RWPE2 (cell line): ENCODE measurements at places on chromosomes 1 and 21.
A peak's percentile ranks its signal among the peaks of the same experiment; 100 is the strongest.

DNA sequence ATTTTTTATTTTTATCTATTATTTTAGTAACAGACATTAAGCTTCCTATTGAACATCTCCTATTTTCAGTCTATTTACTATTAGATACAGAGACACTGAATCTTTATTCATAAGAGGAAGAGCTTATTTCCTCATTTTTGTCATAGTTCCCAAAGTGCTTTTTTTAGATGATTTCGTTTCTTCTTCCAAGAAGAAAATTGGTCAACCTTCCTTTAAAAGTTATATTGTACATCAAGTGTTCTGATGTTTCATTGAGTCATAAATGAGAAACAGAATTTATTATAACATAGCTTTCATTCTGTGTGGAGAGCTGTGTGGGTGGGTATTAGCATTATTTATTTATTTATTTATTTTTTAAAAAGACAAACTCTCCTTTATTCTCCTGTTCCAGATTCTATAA is 50.6 kb upstream of the BACH1 start:
- no peak for DNase-seq

DNA sequence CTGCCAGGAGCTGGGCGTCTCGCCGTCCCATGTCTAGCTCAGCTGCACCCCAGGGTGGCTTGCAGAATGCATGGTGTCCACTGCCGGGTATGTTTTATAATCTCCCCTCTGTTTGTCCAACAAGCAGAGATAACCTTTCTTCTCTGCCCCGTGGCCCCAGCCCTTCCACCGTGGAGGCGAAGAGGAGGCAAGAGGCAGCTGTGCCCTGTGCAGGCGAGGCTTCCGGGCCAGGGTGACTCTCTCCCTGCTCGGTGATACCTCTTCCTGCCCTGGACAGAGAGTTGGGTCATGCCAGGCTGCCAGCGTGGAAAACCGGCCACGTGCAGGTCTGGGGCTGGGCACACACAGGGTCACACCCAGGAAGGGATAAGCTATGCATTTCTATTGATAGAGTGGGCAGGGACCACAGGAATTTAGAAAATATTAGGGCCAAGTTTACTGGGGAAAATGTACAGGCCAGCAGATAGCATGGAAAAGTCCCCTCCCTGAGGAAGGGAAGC is at the start of gene TFF2:
TFF2 (minus strand) TSS at position 68 of the 500 bp plus-strand sequence; CDS start at position 31, 37 bp downstream.
- DNase-seq, result no peak

DNA sequence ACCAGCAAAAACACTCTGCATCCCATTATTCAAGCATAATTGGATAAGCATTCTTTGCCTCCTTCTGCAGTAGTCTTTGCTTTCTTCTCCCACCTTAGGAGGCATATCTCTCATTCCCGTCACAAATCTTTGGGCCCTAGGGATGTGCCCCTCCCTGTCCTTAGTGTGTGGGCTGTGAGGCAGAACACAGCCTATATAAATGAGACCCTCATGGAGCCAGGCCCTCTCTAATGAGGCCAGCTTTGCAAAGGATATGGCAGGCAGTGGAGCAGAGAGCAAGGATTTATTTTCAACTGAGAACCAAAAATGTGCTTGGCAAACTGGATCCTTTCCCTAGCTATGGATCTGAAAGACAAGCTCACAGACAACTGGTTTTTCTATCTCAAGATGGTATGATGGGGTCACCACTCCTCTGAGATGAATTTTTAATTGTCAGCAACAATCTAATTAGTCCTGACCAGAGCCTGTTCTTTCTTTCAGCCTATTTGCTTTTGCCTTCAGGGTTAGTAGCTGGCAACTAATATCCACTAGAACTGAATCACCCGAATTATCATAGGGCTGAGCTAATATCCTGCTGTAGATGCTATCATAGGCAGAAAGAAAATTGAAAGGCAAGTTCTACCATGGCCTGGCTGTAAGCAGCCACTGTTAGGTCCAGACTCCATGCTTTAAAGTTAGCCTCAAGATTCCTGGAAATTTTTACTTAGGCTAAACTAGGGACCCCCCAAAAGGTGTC is 134.2 kb downstream of the SYT2 start:
- DNase-seq, result no peak

DNA sequence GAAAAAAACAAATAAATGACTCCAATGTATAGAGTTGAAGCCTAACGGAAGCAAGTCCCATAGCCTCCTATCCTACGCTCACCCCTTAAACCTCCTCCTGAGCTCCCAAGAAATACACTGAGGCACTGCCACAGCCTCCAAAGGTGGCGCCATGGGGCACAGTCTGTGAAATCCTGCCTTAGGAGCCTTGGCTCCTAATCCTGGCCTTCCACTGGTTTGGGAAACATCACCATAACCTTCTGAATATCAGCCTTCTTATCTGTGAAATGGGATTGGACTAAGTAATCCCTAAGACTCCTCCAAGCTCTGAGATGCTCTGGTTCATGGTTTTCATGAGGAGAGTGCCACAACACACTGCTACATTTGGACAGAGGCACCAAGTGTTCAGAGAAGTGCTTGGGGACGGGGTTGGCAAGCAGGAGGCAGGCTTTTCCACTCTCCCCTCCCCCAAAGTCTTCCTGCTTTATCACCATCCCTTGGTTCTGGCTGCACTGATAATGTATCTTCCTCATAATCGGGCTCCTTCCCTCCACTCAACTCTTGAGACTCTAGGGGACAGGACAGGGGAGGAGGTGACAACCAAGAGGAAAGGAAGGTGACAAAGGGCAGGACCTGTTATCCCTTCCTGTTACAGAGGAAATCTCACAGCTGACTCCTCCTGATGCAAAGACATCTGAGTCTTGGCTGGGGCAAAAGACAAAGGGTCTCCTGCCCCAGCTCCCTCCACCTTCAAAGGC is 2.7 kb downstream of the SLAMF7 start:
- no peak for DNase-seq

GRCh38 chr21:31616216-31616615 is 43.3 kb upstream of the SOD1 start:
- DNase-seq, result no peak

DNA sequence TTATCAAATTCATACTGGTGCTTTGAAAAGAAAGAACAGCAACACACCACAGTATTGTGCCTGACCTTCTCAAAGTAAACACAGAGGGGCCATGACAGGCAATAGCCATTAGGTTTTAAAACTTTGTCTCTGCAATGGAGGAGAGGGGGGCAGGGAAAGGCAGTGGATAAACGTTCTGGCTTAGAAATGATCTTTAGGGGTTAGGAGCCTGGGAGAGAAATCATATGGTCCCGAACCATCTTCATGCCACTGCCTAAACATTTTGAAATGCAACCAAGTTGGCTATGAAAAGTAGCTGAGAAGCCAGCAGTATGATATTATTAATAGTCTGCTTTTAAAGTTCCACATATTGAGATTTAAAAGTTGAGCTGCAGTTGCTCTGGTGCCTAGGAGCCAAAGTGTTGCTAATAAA is 39.8 kb downstream of the PLPP3 start:
- no peak for DNase-seq

- DNase-seq, result no peak
These were observed 39.3 kb upstream of the TENT5C start for GRCh38 chr1:117566556-117566955.

- no peak for DNase-seq
These were observed 36.8 kb upstream of the RALGPS2 start for GRCh38 chr1:178688244-178688643.

DNA sequence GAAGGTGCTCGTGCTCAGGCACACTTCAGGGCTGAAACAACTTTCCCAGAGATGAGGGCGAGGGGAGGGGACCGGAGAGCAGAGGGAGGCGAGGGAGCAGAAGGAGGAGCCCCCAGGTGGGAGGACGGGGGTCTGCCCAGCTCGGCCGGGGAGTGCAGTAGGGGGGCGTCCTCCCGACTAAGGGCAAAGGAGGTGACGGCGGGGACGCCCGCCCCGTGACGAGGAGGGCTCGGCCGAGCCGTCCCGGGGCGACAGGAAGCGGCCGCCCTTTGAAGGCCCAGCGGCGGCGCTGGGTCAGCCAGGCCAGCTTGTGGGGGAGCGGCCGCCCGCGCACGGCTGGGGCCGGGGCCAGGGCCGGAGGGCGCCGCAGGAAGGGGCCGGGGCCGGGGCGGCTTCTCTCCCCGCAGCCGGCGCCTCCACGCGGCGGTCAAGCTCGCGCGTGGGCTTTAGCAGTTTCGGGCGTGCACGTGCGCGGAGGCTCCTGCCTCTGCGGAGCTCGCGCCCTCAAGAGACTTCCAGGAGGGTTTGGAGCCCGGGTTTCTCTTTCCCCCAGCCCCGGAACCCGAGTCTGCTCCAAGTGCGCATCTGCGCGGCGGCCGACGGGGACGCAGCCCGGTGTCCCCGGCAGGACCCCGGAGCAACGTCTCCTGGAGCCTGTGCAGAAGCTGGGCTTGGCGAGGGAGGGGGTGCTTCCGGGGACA is 100.8 kb upstream of the SLC45A1 start:
- DNase-seq, result no peak

- no peak for DNase-seq
These were observed 149.8 kb downstream of the ZNF648 start for GRCh38 chr1:181911715-181912114.

DNA sequence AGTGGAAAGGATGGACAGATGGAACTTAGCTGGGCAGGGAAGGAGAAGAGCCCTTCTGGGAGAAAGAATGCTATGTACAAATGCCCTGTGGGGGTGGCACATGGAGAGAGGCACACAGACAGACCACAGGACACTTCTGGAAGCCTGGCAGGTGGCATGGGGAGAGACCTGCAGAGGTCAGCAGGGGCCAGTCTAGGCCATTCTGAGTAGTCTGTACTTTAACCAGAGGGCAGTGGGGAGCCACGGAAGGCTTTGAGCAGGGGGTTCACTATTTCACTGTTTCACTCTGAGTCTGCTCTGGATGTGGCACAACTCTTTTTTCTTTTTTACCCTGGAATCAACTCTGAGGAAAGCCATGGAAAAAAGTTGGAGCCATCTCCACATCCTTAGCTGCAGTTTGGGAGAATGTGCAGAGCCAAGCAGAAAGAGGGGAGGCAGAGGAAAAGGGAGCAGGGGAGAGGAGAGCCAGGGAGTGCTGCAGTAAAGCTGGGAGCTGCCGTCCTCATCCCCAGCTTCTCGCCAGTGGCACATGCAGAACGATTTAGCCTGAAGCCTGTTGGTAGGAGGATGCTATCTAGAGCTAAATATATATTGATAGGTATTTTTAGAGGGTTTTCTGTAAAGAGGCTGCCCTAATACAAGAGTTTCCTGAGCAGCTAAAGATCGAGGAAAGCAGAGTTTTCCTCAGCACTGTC is 34.0 kb downstream of the CACNA1E start:
- no peak for DNase-seq

- no peak for DNase-seq
These were observed 146.6 kb downstream of the PGBD5 start for GRCh38 chr1:230279583-230279945.

DNA sequence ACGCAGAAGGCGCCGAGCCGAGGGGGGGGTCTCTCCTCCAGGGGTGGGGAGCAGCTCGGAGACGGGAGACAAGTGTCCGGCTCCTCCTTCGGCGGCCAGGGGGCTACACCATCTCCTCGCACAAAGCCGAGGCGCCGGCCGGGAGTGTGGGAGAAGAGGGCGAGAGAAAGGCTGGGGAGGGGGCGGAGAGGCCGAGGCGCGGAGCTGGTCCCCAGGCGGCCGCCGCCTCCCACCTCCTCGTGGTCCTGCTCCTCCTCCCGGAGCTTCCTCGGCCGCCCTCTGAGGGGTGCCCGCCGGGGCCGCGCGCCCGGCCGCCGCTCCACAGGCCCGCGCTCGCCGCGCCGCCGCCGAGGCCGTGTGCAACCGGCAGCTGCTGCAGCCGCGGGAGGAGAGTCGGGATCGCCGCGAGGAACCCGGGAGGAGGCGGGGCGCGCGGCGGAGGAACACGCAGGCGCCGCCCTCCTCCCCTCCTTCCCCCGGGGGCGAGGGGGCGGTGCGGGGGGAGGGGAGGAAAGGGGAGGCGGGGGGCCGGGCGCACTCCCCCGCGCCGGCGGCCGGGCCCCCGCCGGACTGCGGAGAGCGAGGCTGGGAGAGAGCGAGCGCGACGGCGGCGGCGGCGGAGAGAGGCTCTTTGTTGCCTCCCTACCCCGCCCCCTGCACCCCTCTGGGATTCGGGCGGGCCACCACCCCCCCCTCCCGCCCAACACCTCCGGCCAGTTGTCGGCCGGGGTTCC is at the start of gene ENAH:
ENAH (minus strand) TSS at position 395 of the 734 bp plus-strand sequence. CDS start 433 bp downstream, outside the sequence.
- peak; percentile 50 for DNase-seq

GRCh38 chr1:12417389-12417788 is 187.6 kb downstream of the VPS13D start:
- DNase-seq, result no peak

DNA sequence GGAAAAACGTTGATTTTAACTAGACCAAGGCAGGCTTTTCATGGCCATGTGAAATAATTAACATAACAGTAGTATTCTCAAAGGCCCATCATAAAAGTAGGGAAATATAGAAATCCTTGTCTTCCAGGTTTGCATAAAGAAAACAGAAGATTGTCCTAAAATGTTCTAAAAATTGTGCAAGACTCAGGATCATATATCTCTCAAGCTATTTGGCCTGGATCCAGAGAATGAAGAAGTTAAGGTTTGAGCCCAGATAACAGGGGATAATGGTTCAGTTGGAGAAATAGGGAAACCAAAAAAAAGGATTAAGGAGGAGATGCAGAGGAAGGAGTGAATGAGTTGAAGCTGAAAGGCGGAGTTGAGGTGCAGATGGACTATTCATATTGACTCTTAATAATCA is 555.5 kb upstream of the NR5A2 start:
- DNase-seq, result no peak

GRCh38 chr1:3906672-3907020 is 6.6 kb upstream of the C1orf174 start:
- peak; percentile 51 for DNase-seq

DNA sequence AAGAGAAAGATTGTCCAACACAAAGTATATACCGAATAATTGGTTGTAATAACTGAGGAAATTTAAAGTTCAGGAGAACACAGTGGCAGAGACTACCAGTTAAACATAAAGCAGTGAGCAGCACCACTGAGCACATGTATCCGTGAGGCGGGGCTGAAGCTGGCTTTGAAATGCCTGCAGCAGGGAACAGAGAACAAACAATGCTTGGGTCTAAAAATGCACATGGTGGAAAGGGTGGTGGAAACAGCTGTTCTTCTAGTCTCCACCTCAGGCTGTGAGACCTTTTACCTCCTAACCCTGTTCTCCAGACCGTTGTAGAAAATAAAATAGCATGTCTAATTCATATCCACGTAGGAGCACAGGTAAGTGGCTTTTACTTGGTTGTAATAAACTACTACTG is 7.7 kb upstream of the GNG4 start:
- no peak for DNase-seq

DNA sequence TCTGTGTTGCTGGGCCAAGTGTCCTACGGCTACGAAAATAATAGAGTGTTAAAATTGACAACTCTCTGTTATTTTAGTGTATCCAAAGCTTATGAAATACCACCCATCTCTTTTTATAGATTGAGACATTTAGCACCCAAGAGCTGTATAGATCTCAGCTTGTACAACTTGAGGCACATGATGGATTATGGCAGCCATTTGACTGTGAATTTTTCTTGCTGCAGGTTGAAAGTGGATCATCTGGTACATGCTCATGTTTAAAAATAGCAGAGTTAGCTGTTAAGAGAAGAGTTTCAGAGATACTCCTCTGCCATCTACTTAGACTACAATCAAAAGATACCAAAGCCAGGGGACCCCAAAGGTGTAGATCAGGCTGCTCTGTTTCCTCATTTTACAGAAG is 49.3 kb upstream of the FAM3B start:
- DNase-seq, result no peak

GRCh38 chr1:159989581-159989980 is 35.5 kb upstream of the SLAMF9 start:
- DNase-seq, result no peak

GRCh38 chr1:18261891-18262290 is 154.3 kb downstream of the IGSF21 start:
- no peak for DNase-seq

GRCh38 chr1:202229376-202229775 is 35.8 kb downstream of the LGR6 start:
- DNase-seq, result no peak

- DNase-seq, result no peak
These were observed 814.4 kb upstream of the RGS18 start for GRCh38 chr1:191343816-191344215.
